ENCODE measurements at places on chromosomes 13 and 19.

DNA sequence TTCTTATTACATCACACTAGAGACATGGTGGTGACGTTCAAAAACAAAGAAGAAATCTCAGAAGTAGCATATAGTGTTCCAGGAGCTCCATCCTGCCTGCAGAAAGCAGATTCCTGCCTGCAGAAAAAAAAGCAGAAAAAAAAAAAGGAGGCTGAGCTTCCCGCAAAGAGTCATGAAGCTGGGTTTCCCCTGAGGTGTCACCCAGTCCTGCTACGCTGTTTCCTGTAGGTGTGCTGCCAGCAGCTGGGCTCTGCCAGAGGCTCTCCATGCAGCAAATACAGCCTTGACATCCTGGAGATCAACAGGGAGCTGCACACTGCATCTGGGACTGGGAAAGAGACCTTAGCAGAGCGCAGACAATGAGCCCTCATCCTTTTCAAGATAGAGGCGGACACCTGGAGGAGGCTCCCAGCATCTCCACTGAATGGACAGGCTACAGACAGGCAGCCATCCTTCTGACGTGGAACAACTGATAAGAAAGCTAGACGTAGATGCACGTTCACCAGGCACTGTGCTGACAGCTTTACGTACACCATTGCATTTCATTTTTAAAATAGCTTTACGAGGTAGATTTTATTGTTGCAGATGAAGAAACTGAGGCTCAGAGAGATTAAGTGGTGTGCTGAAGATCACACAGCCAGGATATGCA is 350.9 kb downstream of the FOXO1 start:
- DNase-seq = no peak

- DNase-seq = no peak
These were observed 18.8 kb downstream of the PDCD5 start for GRCh38 chr19:32599736-32600157.

DNA sequence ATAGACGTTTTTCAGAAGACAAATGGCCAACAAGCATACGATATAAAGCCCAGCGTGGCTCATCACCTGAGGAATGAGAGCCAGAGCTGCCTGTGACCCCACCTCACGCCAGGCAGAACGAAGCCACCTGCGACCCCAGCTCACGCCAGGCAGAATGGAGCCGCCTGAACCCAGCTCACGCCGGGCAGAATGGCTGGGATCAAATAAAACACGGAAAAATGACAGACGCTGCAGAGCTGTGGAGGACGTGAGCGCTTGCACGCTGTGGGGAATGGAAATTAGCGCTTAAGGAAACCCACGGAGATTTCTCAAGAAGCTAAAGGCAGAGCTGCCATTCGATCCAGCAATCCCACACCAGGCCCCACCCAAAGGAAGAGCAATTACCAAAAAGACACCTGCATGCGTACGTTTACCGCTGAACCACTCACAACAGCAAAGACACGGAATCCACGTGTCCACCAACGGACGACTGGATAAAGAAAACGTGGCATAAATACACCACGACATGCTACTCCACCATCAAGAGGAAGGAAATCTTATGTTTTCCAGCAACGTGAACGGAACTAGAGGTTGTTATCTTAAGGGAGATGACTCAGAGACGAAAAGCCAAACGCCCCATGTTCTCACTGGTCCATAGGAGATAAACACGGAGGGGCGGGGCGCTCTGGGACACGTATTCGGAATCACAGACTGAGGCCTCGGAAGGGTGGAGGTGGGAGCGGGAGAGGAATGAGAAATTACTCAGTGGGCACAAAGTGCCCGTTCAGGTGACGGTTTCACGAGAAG is 30.7 kb upstream of the C13orf46 start:
- no peak for DNase-seq

GRCh38 chr13:41678249-41678648 is 220.9 kb downstream of the RGCC start:
- no peak for DNase-seq

- DNase-seq = no peak
These were observed 1351.8 kb upstream of the PCDH20 start for GRCh38 chr13:62767473-62767872.

Data from left renal cortex interstitium (tissue), 4 donors.